ENCODE measurements at places on chromosomes 3 and 15.

GRCh38 chr15:70154718-70155347, 57.1 kb upstream of the TLE3 start:
- no peak for DNase-seq

- DNase-seq = no peak
Measured at GRCh38 chr15:26146202-26146601, 283.1 kb upstream of the ATP10A start.

- DNase-seq = no peak
Measured at GRCh38 chr15:90203473-90203872, 2.3 kb downstream of the SEMA4B start.

- DNase-seq = no peak
Measured at GRCh38 chr3:50294492-50295403, 2.5 kb upstream of the IFRD2 start.

- DNase-seq = no peak
Measured at GRCh38 chr15:64398575-64398974, 10.9 kb downstream of the TRIP4 start.

- no peak for DNase-seq
Measured at GRCh38 chr15:55277715-55278114, 11.9 kb downstream of the RAB27A start.

- DNase-seq = no peak
Measured at GRCh38 chr15:47186075-47186474, 531.2 kb upstream of the SEMA6D start.

- no peak for DNase-seq
Measured at GRCh38 chr3:27275441-27275990, 93.7 kb downstream of the NEK10 start.

- no peak for DNase-seq
Measured at GRCh38 chr3:23404246-23404645, 201.1 kb downstream of the UBE2E2 start.

DNA sequence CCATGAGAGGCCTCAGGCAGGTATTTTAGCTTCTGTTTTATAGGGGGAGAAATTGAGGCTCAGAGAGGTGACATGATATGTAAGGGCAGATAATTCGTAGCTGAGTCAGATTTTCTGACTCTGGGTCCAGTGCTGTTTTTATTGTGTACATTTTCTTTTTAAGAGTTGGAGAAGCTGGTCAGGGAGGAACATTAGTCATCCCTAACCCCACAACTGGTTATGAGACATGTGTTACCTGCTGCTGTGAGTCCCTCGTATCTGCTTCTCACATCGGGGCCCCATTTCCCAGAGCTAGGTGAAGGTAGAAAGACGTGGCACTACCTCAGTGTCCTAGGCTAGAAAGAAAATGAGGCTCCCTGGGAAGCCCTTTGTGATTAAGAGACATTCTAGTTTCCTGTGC, 28.6 kb downstream of the GALNT15 start:
- no peak for DNase-seq

DNA sequence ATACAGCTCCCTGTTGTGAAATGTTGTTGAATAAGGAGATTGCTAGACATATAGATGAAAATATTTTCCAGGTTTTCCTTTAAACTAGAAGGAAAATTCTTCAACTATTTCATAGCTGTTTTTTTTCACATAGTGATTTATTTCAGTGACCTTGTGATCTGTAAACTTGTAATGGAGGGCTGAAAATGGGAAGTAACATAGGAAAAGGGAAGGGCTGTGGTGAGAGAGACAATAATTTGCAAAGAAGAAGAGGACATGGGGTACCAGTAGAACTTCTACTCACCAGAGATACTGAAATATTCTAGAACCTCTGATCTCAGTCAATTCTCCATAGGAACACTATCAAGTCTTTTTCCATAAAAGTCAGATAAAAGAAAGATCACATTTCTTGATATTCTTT, 60.4 kb downstream of the PLS1 start:
- no peak for DNase-seq

DNA sequence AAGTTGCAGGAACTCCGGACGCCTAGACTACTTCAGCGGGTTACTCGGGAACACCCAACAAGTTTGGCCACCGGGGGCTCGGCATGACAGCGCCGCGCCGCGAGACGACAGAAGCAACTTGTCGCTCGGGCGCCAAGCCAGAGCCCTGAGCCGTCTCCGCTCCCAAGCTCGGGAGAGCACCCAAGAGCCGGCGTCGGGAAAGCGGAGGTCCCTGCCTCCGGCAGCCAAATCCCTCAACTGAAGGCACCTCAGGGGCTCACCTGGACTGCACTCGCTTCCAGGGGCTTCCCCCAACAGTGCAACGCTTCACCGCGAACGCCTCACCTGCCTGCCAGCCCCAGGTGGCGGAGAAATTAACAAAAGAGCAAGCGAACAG, 640 bp downstream of the MB21D2 start:
- peak; percentile 58 for DNase-seq

GRCh38 chr3:31284776-31285175, 247.9 kb upstream of the STT3B start:
- DNase-seq = no peak

GRCh38 chr15:69729167-69729748, 276.6 kb downstream of the RPLP1 start:
- no peak for DNase-seq

DNA sequence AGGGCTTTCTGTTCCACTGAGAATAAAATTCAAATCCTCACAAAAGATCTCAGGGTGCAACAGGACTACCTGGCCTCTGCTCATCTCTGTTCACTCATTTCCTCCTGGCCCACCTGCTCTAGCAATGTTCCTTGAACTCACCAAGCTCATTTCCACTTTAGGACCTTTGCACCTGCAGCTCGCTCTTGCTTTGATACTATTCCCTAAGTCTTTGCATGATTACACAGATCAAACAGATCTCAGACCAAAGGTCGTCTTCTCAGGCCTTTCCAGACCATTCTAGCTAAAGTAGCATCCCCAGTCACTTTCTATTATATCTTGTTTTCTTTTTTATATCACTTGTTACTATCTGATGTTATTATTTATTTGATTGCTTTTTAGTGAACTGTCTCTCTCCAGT, 54.7 kb downstream of the B3GNT5 start:
- no peak for DNase-seq

- DNase-seq = no peak
Measured at GRCh38 chr3:61858054-61858453, 296.7 kb downstream of the PTPRG start.

DNA sequence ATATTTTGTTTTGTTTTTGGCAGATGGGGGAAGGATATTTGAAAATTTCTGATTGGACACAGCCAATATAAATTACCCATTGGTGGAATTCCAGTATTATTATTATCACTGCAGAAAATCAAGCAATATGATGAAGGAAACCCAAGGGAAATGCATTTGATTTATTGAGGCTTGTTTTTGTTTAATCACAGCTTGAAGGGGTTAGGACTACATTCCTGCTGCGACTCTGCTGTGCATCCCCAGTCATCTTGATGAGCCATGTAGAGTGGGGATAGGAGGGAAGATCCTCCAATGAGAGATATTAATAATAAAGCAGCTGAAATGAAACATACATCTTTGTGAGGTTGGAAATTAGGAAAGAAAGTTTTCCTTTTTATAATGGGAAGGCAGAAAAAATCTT, 208.6 kb downstream of the GAP43 start:
- DNase-seq = no peak

- DNase-seq = no peak
Measured at GRCh38 chr15:99863550-99864198, 130.4 kb upstream of the LYSMD4 start.

DNA sequence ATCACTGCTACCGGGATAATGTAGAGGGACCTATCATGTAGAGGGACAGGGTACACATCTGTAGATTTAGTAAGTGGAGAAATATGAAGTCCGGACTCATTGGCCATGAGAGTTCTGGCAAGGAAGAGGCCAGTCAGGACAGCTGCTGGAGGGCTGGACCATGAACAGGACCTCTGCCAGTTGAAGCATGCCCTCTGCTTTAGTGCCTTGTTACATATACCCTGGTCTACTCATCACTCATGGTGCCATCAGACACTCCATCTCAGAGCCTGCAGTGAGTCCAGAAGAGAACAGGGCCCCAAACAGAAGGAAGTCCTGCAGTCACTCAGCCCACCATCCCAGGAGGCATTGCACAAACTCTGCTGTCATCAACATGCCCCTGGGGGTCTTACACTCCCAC, 54.7 kb upstream of the CA12 start:
- no peak for DNase-seq

DNA sequence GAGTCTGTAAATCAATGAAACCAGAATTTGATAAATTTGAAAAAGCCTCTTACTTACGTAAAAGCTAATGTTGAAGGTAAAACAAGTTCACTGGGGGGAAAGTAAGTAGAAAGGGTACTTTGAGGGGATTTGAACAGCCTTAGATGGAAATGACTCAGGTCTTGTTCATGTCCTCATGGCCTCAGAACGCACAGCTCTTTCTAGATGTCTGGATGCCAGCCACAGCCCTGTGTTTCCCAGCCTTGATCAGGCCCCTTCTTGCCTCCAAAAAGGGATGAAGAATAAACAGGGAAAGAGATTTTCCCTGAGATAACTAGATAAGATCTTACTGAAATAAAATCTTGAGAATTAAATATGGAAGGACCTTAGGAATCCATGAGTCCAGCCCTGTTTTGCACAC, 237.1 kb upstream of the GOLGA6L4 start:
- no peak for DNase-seq

Measured in neuronal stem cell (in vitro differentiated cells).